ENCODE measurements at places on chromosomes 6 and 20. TPM values are rescaled to one million over a fixed set of nuclear protein-coding genes. Genes with fewer than 3 reads are reported as not detected.
A peak's percentile ranks its signal among the peaks of the same experiment; 100 is the strongest.

Gene CLVS2
- total RNA-seq: 1.3 TPM

Gene XKR7
- total RNA-seq: 4.5 TPM

Gene HAO1
- not detected for total RNA-seq

DNA sequence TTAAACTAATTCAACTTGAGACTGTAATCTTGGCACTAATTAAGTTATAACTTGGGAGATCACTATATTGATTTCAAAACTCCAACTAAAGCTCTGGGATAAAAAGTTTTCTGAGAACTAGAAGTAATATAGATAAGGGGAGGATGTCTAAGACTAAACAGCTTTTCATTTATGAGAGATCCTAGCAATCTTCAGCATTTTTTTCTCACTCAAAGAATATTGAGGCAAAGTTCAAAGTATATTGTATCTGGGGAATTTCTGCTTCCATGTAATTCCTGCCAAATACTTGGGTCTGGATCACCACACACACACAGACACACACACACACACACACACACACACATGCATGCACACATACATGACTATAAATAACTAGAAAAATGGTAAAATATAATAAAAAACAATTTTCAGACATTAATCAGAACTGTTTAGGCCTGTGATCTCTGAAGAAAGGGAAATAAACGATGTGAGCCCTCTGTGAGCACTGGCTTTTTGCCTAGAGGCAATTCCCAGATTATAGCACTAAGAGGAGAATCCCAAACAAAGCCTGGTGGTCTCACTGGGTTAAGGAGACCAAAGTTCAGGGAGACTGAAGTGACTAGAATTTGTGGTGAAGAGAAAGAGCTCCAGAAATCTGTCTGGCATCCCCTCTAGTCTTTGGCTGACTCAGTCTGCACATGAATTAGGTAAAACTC lies 92.8 kb downstream of the ADAT2 start:
- no peak for DNase-seq

DNA sequence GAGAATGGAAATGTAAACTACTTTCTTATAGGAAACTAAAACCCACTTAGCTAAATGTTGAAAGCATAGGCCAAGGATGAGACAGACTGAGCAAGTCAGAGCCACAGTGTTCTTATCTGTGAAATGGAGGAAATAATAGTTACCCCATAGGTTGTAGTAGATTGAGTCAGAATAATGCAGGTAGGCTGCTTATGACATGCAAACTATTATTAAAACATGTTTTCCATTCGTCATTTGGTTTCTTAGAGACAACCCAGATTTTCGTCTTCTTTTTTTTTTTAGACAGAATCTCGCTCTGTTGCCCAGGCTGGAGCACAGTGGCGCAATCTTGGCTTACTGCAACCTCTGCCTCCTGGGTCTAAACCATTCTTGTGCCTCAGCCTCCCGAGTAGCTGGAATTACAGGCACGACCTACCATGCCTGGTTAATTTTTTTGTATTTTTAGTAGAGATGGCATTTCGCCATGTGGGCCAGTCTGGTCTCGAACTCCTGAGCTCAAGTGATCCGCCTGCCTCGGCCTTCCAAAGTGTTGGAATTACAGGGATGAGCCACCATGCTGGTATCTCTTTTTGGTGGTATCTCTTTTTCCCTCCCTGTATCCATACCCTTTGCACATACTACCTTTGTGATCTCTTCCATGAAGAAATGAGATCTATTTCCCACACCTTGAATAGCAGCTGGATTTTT lies 196.5 kb upstream of the ZNF217 start:
- DNase-seq: no peak

DNA sequence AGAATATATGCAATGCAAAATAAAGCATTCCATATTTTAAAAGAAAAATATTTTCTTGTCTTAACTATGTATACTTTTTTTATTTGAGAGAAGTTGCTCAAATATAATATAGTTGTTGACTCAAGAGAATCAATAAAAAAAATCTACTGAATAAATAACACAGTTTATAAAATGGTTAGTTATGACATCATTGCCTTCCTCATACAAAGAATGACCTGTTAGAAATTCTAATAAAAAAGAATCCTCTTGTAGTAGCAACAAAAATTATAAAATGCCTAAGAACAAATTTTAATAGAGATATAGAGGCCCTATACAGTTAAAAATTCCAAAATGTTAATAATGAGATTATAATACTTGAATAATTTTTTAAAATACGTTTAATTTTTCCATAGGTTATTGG lies 96.5 kb upstream of the AHI1 start:
- DNase-seq: no peak

GRCh38 chr20:38651562-38651961 lies 50.0 kb downstream of the ARHGAP40 start:
- DNase-seq: no peak

- DNase-seq: peak; percentile 36
These were observed 162.2 kb downstream of the TBXT start for GRCh38 chr6:166005401-166005943.

GRCh38 chr6:12174878-12175277 lies 115.3 kb upstream of the EDN1 start:
- no peak for DNase-seq
